ENCODE measurements at places on chromosomes 5 and 9. TPM values are rescaled to one million over a fixed set of nuclear protein-coding genes. Genes with fewer than 3 reads are reported as not detected.

DNA sequence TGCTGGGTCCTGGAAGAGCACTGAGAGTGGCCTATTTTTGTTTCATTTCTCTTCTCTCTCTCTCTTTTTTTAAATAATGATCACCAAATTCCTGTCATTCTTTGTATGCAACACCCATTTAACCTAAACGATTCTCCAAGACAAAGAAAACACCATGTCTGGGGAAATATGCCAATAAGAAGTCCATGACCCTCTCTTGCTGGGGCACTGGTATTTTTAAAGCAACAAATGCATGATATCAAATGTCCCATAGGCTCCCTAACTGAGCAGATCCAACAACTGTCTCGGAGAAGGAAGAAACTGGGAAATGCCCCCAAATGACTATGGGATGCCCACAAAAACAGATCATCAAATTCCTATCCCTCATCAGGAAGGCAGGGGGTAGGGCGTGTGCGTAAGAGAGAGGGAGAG is 567.4 kb downstream of the CCDC171 start:
- no peaks in the 10 kb centered on the region for H3K36me3 ChIP-seq
- no peak overlapping the region for H3K27ac ChIP-seq
- H3K27me3 ChIP-seq = no peaks in the 10 kb centered on the region

DNA sequence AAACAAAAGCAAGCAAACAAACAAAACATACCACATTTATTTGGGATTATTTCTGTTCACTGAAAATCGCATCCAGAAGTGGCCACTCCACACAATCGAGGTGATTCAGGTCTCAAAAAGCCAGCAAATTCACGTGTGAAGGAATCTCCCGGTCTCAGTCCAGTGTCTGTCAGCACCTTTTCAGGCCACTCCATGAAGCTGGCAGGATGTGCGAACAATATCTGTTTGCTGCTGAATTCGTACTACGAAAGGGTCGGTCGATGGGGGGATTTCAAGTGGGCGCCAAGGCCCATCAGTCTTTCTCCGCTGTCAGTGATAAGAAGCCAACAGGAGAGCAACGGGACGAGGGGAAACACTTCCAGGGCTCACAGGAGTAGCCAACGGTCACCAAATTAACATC is 505.1 kb downstream of the IRX1 start:
- no peak overlapping the region for H3K4me3 ChIP-seq
- H3K4me1 ChIP-seq = no peaks in the 10 kb centered on the region
- no peaks in the 10 kb centered on the region for H3K36me3 ChIP-seq

DNA sequence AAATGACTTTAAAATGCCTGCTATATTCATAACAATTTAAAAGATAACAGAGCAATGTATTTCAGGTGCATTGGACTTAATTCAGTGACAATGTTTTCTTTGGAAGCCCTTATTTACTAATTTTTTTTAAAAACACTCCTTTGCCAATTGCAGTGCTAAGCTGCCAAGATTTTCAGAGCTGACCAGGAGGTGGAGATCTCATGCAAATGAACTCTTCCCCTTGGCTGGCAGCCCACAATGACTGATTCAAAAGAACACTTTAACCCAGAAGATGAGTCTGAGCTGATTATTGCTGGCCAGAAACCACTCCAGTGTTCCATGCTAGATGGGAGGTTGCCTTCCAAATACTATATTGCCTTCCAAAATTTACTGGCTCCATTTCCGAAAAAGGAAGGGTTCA is 128.3 kb upstream of the CCNH start:
- H3K27me3 ChIP-seq = no peaks in the 10 kb centered on the region
- no peaks in the 10 kb centered on the region for H3K4me1 ChIP-seq
- H3K4me3 ChIP-seq = no peak overlapping the region
- no peak overlapping the region for H3K27ac ChIP-seq
- DNase-seq = peak; percentile 28

DNA sequence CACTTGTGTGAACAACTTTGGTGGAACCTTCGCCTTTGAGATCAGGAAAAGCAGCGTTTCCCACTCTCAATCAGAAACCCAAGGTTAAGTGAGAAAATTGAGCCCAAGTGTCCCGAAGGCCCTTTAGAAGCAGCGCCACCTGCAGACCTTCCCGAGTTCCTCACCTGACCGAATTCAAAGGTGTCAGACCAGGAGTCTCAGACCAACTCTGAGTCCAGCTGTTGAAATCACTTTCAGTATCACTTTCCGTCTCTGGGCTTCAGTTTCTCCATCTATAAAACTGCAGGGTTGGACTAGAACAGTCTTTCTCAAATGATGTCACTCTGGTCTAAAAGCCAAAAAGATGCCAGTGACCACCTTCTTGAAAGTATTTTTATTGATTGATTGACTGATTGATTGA is 31.7 kb upstream of the GRHPR start:
- no peaks in the 10 kb centered on the region for H3K27me3 ChIP-seq
- H3K36me3 ChIP-seq = no peaks in the 10 kb centered on the region

Gene NRG2
- not detected for total RNA-seq

Gene SH3TC2
- 0.57 TPM for total RNA-seq

Gene SPATA31D3
- total RNA-seq = not detected

Data from Peyer's patch (tissue), 4 donors.